Activated CD8-positive, alpha-beta memory T cell treated with anti-CD3 and anti-CD28 coated beads for 4 hours (primary cell): ENCODE measurements at places on chromosomes 2 and 18.

DNA sequence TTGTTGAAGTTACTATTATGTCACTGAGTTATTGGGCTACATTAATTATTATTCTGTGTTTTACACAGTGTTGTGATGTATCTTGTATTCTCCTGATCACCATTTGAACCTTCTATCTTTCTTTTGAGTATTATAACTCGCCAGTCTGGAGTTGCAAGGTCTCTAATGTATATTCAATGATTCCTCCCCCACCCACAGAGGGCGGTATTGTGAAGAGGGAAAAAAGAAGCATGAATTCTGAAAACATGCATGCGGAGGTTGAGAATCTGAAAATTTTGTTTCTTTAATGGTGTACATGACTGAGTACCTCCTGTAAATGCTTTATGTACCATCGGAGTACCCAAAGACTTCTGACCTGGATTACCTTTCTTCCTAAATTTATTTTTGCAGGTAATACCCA lies 266.6 kb downstream of the NR4A2 start:
- no peak for DNase-seq

- no peak for DNase-seq
Measured at GRCh38 chr2:99397266-99397920, 60.2 kb downstream of the EIF5B start.

- DNase-seq, result no peak
Measured at GRCh38 chr2:196170213-196170605, 1.2 kb downstream of the STK17B start.

- DNase-seq, result no peak
Measured at GRCh38 chr18:64401268-64402060, 252.6 kb upstream of the LINC00305 start.

DNA sequence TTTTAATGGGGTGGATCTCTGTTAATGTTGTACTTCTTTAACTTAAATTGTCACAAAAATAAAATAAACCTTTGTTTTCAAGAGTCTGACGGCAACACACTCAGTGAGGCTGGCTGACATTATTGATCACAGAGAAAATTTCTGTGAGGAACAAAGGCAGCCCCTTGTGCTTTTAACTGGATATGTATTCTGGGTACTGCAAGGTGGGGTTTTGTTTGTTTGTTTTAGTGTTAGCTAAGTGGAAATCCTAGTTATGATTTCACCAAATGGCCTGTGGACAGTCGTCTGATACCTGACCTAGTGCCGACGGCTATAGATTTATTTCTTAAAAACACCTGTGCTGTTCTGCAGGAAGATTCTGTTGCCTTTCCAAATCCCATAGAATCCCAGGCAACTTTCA lies 1329.5 kb upstream of the ZEB2 start:
- DNase-seq, result no peak

DNA sequence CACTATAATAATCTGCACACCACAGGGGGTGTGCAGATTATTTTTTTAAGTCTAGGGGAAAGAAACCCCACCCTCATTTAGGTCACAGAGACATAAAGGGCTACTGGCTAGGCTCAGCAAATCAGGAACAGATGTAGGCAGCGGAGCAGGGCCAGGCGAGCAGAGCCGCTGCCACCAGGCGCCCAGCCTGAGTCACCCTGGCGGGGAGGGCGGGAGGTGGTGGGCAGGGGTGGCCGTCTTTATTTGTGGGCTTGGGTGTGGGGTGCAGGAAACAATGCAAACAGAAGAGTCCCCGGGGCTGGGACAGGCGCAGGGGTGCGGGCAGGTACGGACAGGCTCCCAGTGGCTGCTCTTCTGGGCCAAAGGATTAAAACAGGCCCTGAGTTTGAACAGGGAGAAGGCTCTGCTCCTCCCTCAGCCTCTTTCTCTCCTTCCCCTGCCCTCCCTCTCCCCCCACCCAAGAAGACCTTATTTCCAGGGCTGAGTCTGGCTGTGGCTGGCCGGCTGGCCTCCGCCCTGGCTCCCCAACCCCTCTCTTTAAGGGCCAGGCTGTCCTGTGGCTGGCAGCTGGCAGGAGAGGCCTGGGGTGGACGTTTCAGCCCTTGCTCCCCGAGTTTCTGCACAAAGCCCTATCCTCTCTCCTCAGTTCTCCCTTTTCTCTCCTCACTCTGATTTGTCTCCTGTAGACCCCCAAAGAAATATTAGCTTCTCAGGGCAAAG lies 142.9 kb upstream of the SMAD2 start:
- DNase-seq, result no peak

DNA sequence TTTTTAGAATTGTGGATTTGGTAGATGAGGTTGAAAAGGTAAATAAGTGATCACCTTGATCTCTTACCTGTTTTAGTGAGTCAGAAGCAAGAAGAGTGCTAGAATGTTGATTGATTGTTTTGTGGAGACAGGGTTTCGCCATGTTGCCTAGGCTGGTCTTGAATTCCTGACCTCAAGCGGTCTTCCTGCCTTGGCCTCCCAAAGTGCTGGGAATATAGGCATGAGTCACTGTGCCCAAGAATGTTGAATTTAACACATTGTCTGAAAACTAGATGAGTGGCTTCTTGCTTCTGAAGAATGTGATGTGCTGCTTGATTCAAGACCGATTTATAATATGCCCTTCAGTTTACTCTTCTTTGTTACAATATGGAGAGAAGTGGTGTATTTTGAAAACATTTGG lies 121.3 kb downstream of the FMNL2 start:
- no peak for DNase-seq

GRCh38 chr2:224099861-224100643 lies 61.0 kb upstream of the SERPINE2 start:
- no peak for DNase-seq

- DNase-seq, result no peak
Measured at GRCh38 chr18:78041218-78041617, 791.6 kb downstream of the GALR1 start.

- no peak for DNase-seq
Measured at GRCh38 chr2:128309280-128310093, 9.2 kb downstream of the HS6ST1 start.

DNA sequence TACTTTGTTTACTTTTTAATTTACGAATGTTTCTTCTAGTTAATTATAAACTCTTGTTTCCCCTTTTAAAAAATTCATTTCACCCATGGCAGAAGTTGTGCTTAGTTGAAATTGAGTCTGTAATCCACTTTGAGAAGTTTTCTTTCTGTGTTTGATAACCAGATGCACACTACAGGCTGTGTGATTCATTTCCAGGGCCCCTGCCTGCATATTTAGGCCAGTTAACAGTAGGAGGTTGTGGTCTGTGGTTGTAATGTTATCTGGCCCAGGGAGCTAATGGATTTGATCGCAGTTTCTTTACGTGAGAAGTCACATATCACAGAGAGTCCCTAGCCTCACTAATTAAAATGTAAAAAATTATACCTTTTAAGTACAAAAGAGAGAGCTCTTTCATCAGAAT lies 3.3 kb downstream of the CDH7 start:
- DNase-seq, result no peak

- DNase-seq, result no peak
Measured at GRCh38 chr18:77054288-77054605, 78.3 kb downstream of the MBP start.

GRCh38 chr2:64213532-64214275 lies 69.5 kb upstream of the PELI1 start:
- no peak for DNase-seq

DNA sequence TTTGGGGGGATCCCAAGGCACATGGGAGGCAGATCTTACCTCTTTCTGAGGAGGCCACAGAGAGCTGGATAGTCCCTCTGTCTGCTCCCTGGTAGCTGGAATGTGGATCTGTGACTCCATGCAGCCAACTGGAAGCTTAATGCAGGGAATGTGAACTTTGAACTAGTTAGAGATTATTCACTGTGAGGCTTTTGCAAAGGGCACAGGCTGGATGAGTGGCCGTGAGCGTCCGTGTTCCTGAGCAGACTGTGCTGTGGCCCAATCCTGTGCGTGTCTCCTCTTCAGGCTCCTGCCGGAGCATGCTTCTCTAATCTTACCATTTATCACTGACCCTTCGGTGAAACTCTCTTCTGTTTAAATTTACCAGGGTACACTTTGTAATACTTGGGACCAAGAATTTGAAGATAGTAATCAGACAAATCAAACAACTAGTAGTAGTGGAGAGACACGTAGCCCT lies 187.6 kb downstream of the PTPRM start:
- no peak for DNase-seq

- no peak for DNase-seq
Measured at GRCh38 chr2:111196435-111196834, 75.7 kb downstream of the BCL2L11 start.

DNA sequence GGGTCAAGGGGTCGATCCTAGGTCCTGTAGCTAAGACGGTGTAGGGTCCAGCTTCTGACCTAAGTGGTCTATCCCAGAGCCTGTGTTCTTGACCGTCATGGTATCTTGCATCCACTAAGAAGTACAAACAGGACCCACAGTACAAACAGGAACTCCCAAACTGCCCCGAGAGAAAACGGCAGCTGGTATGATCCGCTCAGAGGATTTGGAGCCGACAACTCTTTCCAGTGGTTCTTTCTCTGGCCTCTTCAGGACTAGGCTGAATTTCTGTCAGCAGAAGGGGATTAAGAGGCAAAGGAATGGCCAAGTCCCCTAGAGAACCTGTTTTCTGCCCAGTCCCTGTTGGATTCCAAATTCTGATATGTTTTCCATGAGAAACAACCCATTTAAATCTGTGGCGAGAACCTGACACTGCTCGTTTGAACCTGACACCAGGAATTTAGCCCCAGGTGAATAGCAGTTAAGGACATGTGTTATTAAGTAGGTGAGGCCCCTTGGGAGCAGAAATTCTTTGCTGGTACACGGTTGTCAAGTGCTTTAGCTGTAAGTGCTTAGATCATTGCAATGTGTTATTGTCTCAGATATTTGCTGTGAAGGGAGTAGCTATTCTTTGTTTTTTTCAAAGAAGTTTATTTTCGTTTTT lies 50.5 kb upstream of the TXNDC2 start:
- DNase-seq, result no peak

DNA sequence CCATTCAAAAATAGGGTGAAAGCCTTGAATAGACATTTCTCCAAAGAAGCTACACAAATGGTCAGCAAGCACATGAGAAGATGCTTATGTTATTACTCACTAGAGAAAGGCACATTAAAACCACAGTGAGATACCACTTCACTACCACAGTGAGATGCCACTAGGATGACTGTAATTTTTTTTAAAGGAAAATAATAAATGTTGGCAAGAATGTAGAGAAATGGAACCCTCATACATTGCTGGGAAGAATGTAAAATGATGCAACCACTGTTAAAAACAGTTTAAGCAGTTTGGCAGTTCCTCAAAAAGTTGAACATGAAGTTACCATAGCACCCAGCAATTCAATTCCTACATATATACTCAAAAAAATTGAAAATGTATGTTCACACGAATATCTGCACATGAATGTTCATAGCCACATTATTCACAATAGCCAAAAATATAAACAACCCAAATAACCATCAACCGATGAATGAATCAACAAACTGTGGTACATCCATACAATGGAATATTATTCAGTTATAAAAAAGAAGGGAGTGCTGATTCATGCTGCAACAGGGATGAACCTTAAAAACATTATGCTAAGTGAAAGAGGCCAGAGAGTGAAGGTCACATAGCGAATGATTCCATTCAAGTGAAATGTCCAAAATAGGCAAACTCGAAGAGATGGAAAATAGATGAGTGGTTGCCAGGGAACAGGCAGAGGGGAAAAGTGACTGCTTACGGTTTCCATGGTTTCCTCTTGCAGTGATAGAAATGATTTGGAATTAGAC lies 156.2 kb upstream of the NDUFV2 start:
- no peak for DNase-seq

DNA sequence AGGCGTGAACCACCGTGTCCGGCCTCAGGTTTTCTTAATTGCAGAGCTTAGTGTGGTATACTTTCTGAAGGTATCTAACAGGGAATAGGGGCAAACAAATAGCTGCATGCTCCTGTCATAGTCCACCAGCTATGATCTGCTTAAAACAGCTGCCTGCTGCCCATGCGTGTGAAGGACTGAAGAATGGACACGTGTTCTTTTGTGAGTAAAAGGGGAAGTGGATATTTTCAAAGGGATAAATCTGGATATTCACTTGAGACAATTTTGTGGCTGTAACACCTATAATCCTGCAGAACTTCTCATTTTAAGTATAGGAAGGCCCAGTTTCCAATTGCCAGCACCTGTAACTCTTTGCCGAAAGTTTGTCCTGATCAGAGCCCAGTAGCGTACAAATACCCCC lies 44.7 kb downstream of the TRPM8 start:
- DNase-seq, result no peak

GRCh38 chr18:7307030-7307429 lies 76.1 kb downstream of the LRRC30 start:
- no peak for DNase-seq

DNA sequence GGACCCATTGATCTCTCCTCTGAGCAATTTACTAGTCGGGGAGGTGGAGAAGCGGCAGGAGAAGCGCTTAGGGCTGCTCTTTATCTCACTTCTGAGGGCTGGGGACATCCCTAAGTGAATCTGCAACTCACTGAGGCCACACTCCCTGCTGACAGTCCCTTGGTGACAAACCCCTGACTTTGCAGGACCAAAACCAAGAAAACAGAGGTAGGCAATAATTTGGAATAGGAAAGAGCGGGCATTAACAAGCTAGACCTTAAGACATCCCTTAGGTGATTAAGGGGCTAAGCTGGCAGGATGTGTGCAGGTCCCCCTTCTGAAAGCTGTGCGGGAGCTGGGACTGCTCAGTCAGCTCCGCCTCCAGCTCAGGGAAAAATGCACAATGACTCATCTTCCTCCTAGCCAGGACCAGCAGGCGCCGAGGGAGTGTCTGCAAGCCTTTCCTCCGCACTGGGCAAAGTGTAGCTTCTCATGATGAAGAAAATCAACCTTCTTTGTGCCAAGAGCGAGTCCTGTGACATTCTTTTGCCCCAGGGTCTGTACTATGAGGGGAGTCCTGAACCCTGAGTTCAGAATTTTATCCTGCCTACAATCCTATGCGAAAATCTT lies 63.3 kb downstream of the BOD1L2 start:
- DNase-seq, result no peak

GRCh38 chr2:120748310-120748709 lies 12.6 kb downstream of the GLI2 start:
- no peak for DNase-seq

DNA sequence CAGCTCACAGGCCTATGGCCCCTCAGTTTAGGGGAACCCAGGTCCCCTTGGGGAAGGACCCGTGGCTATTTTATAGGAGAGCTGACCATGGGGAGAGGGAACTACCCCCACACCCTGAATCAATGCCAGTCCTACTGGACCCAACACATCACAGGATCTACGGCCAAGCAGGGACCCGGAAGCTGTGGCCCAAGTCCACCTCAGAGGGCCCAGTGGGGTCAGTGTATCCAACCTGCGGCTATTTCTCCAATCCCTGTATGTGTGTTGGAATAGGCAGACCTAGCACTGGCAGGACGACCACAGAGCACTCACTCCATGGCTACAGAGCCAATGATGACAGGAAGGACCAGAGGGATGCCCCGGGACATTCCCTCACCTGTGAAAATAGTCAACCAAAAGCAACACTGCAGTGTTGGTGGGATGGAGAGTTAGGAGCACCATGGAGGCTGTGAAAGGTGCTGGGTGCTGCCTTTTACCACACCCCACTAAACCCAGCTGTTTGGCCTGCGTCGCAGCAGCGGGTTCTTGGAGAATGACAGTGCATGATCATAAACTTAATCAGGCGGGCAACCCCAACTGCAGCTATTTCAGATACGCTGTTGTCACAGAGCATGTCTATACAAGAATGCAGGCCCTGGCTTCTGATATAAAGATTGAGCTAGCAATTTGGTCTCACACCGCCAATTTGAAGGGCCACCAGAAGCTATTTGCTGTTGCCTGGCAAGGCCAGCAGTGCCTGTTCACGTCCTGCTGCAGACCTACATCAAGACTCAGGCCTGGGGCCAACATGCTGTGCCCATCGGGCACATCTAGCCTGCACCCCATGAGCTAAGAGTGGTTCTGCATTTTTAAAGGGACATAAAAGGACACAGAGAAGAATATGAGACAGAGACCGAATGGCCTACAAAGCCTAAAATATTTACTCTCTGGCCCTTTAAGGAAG lies 110.4 kb downstream of the EIPR1 start:
- DNase-seq, result no peak
